ENCODE measurements at places on chromosomes 3 and 15.

GRCh38 chr3:6132684-6133432 is 728.1 kb upstream of the GRM7 start:
- no peak for DNase-seq

DNA sequence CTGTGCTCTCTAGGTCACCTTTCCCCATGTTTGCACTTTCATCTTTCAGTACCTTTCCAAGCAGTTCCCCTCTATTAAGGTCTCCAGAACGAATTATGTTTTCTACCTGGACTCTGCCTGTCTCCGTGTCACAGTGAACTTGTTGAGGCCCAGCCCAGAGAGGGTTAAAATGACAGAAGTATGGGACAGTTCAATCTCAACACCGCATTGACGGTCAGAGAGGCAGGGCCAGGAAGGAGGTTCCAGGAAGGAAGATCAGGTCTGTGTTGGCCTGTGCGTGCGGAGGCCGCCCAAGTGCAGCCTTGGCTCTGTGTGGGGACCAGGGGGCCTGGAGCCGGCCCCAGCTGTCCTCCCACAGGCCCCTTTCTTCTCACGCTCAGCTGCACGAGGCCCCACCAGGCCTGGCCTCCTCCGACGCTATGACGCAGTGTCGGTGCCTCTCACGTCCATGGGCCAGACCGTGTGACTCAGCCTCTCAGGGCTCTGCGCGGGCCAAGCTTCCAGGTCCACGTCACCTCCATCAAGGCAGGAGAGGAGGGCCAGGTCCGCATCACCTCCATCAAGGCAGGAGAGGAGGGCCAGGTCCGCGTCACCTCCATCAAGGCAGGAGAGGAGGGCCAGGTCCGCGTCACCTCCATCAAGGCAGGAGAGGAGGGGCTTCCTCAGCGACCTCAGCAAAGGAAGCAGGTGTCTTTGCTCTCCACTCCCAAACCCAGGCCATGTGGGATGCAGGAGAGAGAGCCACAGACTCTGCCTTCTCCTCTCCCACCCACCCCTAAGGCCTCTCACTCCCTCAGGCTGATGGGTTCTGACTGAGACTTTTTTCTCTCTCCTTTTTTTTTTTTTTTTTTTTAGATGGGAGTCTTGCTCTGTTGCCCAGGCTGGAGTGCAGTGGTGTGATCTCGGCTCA is 83.1 kb downstream of the CPN2 start:
- DNase-seq, result no peak

DNA sequence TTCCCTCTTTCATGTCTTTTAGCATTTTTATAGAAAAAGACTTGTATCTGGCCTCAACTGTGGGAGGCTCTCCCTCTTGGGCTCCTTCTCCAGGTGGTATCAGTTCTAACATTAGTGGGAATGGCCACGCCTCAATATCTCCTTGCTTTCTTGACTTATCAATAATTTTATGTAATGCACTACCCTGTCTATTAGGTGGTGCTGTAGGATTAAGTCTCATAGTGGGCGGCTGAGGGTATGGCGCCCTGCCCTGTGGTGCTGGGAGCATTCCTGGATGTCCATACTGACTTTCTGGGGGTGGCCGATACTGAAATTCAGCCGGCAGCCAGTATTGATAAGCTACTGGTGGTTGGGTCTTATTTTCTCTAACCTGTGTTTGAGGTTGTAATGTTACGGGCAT is 8.7 kb upstream of the RPUSD3 start:
- DNase-seq, result no peak

GRCh38 chr3:107430214-107430995 is 53.2 kb downstream of the CCDC54 start:
- no peak for DNase-seq

- DNase-seq, result no peak
These were observed 51.5 kb downstream of the PLXNA1 start for GRCh38 chr3:127034195-127034989.
